T-helper 9 cell (primary cell): ENCODE measurements at places on chromosomes 2 and 18.

GRCh38 chr2:65708086-65708485, 275.7 kb upstream of the SPRED2 start:
- no peak for DNase-seq

- DNase-seq: no peak
Observed at GRCh38 chr2:17355608-17356329, 162.5 kb downstream of the RAD51AP2 start.

DNA sequence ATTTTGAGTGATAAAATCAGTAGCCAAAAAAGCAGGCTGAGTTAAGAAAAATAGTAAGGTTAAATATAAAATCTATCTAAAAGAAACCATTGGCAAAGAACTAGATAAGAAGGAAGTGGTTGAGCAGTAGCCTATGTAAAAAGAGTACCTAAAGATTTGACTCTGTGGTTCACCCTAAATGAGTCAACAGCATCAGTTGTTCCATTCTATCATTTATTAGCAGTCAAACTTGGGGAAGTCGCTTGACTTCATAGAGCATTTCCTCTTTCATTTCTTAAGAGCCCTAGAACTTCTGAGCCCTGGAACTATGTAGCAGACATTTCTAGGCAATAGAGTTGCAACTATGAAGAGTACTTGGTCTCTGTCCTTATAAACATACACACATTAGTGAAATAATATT, 381.7 kb downstream of the NUP35 start:
- no peak for DNase-seq

- DNase-seq: peak; percentile 6
Observed at GRCh38 chr2:62724886-62725711, 19.6 kb downstream of the EHBP1 start.

- DNase-seq: no peak
Observed at GRCh38 chr2:97706708-97707345, 6.5 kb upstream of the ZAP70 start.
